ENCODE measurements at places on chromosomes 2 and 18. TPM values are rescaled to one million over a fixed set of nuclear protein-coding genes. Genes with fewer than 3 reads are reported as not detected.

VIL1 gene
- total RNA-seq, result not detected

MPPE1 gene
- total RNA-seq, result 28.9 TPM

LOXHD1 gene
- total RNA-seq, result 0.11 TPM

CD28 gene
- 1.6 TPM for total RNA-seq

DNA sequence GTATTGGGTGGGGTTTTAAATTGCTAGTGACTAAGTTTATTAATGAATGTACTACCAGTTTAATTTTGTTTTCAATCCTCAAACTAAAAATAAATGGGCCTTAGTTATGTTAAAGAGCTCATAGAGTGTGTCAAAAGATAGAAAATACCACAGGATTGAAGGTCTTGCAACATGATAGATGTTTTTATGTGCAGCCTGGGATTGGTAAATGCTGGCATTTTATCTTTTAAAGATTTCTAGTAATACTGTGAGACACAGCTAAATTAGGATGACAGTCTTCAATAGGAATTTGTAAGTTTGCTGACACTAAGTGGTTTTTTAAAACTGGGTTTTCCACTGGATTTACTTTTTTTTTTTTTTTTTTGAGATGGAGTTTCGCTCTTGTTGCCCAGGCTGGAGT lies 122.3 kb downstream of the HAUS1 start:
- no peak for DNase-seq

DNA sequence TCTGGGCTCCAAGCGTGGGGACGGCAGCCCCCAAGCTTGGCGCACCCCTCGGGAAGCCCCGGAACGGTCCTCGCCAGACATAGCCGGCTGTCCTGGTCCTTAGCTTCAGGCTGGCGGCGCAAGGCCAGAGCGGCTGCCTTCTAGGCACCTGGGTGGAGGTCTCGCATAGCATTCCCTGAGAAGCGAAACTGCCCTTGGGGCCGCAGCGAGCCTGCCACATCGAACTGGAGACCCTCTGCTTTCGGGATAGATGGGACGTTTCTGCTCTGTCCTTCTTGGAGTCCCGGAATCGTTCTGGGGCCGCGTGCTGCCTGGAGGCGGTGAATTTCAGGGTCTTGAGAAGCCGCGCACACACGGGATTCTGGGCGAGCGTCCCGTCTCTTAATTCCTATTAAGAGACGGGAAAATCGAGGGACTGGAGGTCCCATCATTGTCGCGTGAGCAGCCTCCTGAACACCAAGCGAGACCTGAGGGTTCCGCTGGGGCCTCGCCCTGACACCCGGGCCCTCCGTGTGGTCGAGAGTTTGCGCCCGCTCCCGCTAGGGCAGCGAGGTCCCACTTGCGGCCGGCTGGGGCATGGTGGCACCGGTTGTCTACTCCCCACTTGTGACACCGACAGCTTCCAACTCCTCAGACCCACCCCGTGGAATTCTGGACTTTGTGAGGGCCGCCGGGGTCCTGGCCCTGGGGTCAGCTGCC lies 9.7 kb upstream of the EN1 start:
- DNase-seq, result no peak

DNA sequence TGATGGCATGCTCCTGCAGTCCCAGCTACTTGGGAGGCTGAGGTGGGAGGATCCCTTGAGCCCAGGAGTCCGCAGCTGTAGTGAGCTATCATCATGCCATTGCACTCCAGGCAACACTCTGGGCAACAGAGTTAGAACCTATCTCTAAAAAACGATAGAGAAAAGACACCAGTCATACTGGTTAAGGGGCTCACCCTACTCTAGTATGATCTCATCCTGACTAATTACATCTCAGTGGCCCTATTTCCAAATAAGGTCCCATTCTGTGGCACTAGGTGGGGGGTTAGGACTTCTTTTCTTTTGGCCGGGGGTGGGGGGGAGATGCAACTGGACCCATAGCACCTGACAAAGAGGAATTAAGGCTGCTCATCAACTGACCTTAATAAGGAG lies 163.2 kb upstream of the NCK2 start:
- no peak for DNase-seq

DNA sequence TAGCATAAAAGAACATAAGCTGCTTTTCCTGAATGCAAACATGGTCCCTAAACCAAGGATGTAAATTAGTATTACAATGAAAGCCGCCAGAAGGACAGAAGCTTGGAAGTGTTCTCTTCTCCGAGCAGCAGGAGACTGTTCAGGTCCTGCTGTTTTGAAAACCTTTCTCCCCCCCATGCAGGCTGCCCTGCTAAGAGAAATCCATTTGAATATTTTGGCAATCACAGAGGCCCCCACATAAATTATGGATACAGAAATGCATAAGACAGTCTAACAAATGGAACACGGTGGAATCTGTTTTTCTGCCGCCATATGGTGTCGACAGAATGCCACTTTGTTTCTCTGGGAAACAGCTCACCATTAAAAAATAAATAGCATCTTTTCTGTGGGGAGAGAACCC lies 600.4 kb upstream of the KLHL29 start:
- DNase-seq, result no peak

DNA sequence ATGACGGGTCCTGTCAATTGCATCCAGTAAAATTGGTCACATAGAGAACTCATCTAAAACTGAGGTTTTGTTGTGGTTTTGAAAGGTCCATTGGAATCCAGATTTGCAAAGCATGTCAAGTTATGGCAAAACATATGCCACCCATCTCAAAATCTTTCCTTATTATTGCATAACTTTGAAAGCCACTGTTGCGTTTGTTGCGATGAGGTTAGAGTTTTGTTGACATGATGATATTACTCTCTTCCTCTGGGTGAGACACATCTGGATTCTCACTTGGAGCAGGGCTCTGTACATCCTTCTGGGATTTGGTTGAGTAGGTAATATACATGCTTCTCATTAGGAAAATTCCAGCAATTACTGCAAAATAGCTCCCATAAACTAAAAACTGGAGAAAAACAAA lies 20.6 kb downstream of the SCYGR5 start:
- no peak for DNase-seq

DNA sequence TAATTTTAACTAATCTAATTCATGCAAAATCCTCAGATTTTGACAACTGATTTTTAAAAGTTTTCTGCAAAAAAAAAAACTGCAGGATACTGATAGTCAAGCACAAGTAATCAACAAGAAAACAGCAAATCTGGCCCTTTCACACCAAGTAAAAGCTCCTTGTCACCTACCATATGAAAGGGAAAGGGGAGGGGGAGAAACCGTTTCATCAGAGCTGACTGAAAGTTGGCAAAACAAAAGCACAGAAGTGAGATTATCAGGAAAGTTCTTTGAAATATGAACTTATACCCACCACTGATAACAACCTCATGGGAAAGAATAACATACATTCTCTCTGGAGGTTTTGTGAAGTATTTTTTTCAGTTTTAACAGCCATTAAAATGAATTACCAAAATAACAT lies 38.7 kb downstream of the ZNF521 start:
- no peak for DNase-seq

DNA sequence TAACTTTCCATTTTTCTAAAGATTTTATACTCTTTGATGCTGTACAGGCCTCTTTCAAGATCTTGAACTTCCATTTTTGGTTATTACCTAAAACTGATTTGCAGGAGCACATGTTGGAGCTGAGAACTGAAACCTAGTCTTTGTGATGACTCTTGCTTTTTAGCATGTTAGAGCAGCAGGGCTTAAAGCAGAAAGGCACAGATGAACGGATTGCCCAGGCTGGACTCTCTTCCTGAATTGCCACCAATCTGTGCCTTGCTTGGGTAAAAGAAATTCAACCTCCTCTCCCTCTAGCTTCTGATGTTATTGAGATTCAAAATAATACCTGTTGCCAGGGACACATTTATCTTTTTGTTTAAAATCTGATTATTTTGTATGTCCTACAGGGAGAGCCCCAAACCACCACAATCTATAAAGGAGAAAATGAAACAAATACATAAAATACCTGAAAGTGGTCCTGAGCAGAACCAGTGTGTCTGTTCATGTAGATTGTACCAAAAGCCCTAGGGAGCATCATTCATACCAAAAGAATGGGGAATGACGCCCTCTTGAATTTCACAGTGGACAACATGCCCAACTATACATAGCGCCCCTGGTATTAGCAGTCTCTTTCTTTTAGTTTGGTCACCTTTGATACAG lies 277.0 kb upstream of the MAP2 start:
- no peak for DNase-seq

- peak; percentile 85 for DNase-seq
These were observed 113.8 kb downstream of the SH3RF3 start for GRCh38 chr2:109242654-109243331.

- no peak for DNase-seq
These were observed 211.6 kb downstream of the PTH2R start for GRCh38 chr2:208618220-208618619.

DNA sequence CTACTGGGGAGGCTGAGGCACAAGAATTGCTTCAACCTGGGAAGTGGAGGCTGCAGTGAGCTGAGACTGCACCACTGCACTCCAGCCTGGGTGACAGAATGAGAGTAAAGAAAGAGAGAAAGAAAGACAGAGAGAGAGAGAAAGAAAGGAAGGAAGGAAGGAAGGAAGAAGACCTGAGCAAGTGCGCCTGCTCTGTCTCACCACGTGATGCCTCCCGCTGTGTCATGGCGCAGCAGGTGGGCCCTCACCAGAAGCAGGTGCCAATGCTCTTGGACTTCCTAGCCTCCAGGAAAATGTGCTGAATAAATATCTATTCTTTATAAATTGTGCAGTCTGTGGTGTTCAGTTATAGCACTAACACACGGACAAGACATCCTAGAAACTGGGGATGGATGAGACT lies 270.0 kb downstream of the CYP26B1 start:
- DNase-seq, result no peak

DNA sequence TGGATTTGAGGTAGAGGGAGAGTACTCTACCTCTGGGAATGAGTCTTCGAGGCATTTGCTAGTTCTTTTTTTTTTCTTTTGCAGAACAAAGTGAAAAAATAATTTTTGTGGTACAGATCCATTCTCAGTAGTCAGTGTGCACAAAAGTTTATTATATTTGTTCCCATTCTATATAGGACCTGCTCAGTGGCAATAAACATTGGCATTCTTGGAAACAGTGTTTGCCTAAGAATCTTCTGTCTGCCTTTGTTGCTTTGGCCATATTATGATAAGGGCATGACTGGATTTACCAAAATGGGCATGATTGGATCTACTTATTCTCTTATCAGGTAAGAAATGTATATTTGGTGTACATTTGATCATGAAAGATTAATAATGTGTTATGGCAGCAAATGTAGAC lies 583.3 kb downstream of the PLCL1 start:
- DNase-seq, result no peak

Measured in right atrium auricular region (tissue), 2 donors.